ENCODE measurements at places on chromosomes 1 and 21.

- peaks cover 62% of the 10 kb centered on the region for H3K4me1 ChIP-seq
- H3K4me3 ChIP-seq, result no peak overlapping the region
Measured at GRCh38 chr1:199168888-199169585, 530.2 kb downstream of the PTPRC start.

GRCh38 chr1:22697980-22698379 is 12.7 kb upstream of the EPHB2 start:
- peaks cover 1% of the 10 kb centered on the region for H3K27me3 ChIP-seq
- no peak overlapping the region for H3K4me3 ChIP-seq
- H3K36me3 ChIP-seq, result no peaks in the 10 kb centered on the region
- H3K27ac ChIP-seq, result no peak overlapping the region

GRCh38 chr1:168084396-168085231 is 52.1 kb downstream of the GPR161 start:
- peaks cover 13% of the 10 kb centered on the region for H3K4me1 ChIP-seq
- H3K27me3 ChIP-seq, result peaks cover 5% of the 10 kb centered on the region
- H3K36me3 ChIP-seq, result no peaks in the 10 kb centered on the region
- no peak overlapping the region for H3K4me3 ChIP-seq
- peak; percentile 33 for DNase-seq

GRCh38 chr1:39689635-39690034 is 1.6 kb downstream of the HPCAL4 start:
- peak overlapping the region; percentile 83 for H3K4me3 ChIP-seq
- peaks cover 3% of the 10 kb centered on the region for H3K36me3 ChIP-seq
- H3K27me3 ChIP-seq, result peaks cover 30% of the 10 kb centered on the region
- no peak overlapping the region for H3K27ac ChIP-seq
- H3K4me1 ChIP-seq, result peaks cover 33% of the 10 kb centered on the region

DNA sequence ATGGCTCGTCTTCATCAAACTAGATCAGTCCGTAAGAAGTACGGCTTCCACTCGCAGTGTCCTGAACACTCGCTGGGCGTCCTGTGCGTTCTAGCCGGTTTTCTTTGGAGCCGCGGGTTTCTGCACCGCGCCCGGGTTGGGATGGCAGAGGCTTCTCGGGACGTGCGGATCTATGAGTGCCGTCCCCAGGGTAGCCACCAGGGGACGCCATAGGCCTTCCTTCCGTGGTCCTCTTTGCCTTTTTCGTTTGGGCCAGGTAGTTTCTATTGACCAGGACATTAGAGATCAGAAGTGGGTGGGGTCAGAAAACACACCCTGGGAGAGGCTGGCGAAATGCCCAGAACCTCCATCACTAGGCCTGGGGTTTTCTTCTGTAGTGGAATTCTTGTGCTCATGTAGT is 273.8 kb downstream of the FAM72C start:
- no peak overlapping the region for H3K27ac ChIP-seq
- H3K4me1 ChIP-seq, result peaks cover 16% of the 10 kb centered on the region
- peaks cover 59% of the 10 kb centered on the region for H3K27me3 ChIP-seq
- H3K36me3 ChIP-seq, result no peaks in the 10 kb centered on the region

- no peak overlapping the region for H3K27ac ChIP-seq
- H3K36me3 ChIP-seq, result no peaks in the 10 kb centered on the region
- no peaks in the 10 kb centered on the region for H3K4me1 ChIP-seq
- no peaks in the 10 kb centered on the region for H3K27me3 ChIP-seq
- DNase-seq, result no peak
Measured at GRCh38 chr1:163230827-163231226, 28.1 kb upstream of the RGS5 start.

DNA sequence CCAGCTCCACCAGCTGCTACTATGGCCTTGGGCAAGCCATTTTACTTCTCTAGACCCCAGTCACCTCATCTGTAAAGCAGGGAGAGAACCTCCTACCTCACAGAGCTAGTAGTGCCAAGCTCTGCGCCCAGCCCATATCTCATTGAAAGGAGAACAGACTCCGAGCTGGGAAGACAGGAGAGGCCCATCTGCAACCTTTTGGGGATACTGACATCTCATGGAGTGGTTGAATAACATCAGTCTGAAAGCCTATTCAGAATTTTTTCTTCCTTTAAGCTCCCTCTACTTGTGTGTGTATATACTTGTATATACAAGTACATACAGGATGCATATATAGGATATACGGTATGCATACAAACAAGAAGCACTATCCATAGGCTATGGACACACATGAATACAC is 279.5 kb upstream of the POU3F1 start:
- H3K27ac ChIP-seq, result no peak overlapping the region
- no peak overlapping the region for H3K4me3 ChIP-seq
- H3K4me1 ChIP-seq, result no peaks in the 10 kb centered on the region

DNA sequence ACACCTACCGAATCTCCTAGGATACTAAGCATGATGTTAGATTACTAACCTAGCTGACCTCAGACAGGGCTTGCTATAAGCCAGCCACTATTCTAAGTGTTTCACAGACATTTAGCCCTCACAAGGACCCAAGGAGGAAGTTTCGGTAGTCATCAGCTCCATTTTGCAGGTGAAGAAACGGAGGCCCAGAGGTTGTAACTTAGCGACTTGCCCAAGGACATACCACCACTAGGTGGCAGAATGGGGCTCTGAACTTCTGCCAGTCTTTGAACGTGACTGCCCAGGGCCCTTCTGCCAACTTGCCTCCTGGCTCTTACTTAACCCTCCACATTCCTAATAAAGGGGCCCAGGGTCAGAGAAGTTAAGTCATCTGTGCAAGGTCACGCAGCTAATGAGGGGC is 283.5 kb downstream of the C1orf94 start:
- no peaks in the 10 kb centered on the region for H3K27me3 ChIP-seq
- H3K27ac ChIP-seq, result no peak overlapping the region
- H3K36me3 ChIP-seq, result no peaks in the 10 kb centered on the region

GRCh38 chr1:178540204-178540603 is 27.3 kb downstream of the TEX35 start:
- no peak for DNase-seq
- H3K27me3 ChIP-seq, result no peaks in the 10 kb centered on the region
- no peak overlapping the region for H3K4me3 ChIP-seq
- H3K4me1 ChIP-seq, result no peaks in the 10 kb centered on the region

DNA sequence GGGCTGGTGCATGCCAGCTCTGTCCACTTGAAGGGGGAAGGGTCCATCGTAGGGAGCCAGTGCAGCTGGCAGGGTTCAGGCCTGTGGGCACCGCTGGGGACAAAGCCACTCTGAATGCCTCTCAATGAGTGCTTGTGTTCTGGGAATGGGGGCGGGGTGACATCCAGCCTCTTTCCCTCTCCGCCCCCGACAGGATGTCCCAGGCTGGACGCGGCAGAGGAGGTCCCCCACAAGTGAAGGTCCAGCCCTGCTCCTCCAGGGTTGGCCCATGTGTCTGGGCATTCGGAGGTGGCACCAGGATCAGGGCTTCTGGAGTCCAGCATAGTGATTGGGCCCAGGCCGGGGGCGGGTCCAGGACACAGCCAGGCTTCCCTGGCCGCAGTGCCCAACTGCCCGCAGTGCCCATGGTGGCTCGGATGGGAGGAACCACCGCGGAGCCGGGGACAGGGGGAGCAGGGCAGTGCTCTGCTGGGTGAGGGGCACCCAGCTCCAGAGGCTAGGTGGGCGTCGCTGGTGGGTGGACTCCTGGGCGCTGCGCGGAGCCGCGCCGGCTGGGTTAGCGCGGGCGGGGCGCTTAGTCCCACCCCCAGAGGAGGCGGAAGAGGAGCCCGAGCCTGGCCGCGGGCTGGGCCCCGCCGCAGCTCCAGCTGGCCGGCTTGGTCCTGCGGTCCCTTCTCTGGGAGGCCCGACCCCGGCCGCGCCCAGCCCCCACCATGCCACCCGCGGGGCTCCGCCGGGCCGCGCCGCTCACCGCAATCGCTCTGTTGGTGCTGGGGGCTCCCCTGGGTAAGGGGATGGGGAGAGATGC is at the start of gene SHISA4:
SHISA4 (plus strand) TSS at position 617 of the 808 bp plus-strand sequence; CDS start at position 714, 97 bp downstream.
- no peaks in the 10 kb centered on the region for H3K4me1 ChIP-seq
- no peak within 1 kb of the TSS for H3K27ac ChIP-seq
- H3K4me3 ChIP-seq, result peak within 1 kb of the TSS; percentile 78
- no peaks in the 10 kb centered on the region for H3K36me3 ChIP-seq
- peak; percentile 9 for DNase-seq

- no peaks in the 10 kb centered on the region for H3K36me3 ChIP-seq
- peaks cover 10% of the 10 kb centered on the region for H3K27me3 ChIP-seq
- H3K4me3 ChIP-seq, result no peak overlapping the region
- no peak overlapping the region for H3K27ac ChIP-seq
- no peak for DNase-seq
Measured at GRCh38 chr1:54813485-54814125, 12.5 kb upstream of the TTC22 start.

- no peak overlapping the region for H3K27ac ChIP-seq
- no peaks in the 10 kb centered on the region for H3K36me3 ChIP-seq
- H3K27me3 ChIP-seq, result peaks cover 37% of the 10 kb centered on the region
- H3K4me1 ChIP-seq, result no peaks in the 10 kb centered on the region
Measured at GRCh38 chr1:190478149-190479049, 735 bp upstream of the BRINP3 start.

GRCh38 chr1:62180639-62181038 is 14.0 kb upstream of the L1TD1 start:
- no peak for DNase-seq
- H3K27me3 ChIP-seq, result peaks cover 3% of the 10 kb centered on the region
- H3K4me3 ChIP-seq, result no peak overlapping the region
- H3K4me1 ChIP-seq, result no peaks in the 10 kb centered on the region

DNA sequence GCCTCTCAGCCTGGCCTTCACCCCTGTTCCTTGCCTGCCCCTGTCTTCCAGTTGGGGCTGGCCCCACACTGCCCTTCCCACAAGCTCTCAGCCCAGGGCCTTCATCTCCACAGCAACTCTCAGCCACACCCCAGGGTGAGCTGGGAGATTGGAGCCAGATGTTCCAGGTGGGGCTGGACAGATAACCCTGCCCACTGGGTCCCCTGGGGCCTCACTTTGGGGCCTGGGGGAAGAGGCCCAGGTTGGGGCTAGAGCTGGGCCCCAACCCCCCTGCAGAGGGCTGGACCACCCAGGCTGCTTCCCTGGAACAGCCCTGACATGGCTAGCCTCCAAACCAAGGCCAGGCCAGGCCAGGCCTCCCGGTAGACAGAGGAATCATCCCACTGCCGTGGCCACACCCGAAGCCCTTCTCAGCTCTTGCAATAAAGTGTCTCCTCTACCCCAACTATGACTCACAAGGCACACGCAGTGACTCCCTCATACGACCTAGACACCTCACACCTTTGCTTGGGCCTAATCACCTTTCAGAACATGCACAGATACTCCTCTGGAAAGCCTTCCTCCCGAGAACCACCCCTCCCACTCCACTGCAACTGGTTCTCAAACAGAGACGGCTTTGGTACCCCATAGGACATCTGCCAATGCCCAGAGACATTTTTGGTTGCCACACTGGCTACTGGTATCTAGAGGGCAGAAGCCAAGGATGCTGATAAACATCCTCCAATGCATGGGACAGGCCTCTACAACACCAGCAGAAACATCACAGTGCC is 22.2 kb downstream of the SLC2A1 start:
- no peaks in the 10 kb centered on the region for H3K27me3 ChIP-seq
- peak overlapping the region; percentile 89 for H3K27ac ChIP-seq
- no peak for DNase-seq
- peaks cover 57% of the 10 kb centered on the region for H3K36me3 ChIP-seq
- H3K4me1 ChIP-seq, result peaks cover 96% of the 10 kb centered on the region

Measured in activated T-helper 1 cell treated with anti-CD3 and anti-CD28 coated beads, Interleukin-12 subunit alpha, Interleukin-12 subunit beta, Interleukin-2, Interleukin-4 antibody, amounts not matched to agents 30 ng/mL and 10 ng/mL and 1 ng/mL, durations not matched to agents 14 hours and 24 hours and 36 hours (primary cell).